Daoy (cell line): ENCODE measurements at places on chromosomes 13 and 19. TPM values are rescaled to one million over a fixed set of nuclear protein-coding genes. Genes with fewer than 3 reads are reported as not detected.

Gene BEST2
- not detected in 2 replicates for total RNA-seq

DNA sequence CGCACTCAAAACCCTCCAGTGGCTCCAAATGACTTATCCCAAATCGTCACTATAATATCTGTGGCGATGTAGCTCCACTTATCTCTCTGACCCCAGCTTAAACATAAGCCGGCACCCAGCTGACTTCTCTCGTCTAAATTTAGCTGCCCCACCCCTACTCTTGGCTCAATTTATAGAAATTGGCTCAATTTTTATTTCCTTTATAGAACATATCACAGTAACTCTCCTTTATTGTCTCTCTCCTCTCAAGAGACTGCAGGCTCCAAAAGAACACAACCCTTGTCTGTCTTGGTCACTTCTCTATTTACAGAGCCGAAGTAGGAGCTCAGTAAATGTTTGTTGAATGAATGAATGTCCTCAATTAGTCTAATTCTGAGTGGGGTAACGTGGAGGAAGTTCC is 805 bp downstream of the ZNF784 start:
- no peak for DNase-seq

DNA sequence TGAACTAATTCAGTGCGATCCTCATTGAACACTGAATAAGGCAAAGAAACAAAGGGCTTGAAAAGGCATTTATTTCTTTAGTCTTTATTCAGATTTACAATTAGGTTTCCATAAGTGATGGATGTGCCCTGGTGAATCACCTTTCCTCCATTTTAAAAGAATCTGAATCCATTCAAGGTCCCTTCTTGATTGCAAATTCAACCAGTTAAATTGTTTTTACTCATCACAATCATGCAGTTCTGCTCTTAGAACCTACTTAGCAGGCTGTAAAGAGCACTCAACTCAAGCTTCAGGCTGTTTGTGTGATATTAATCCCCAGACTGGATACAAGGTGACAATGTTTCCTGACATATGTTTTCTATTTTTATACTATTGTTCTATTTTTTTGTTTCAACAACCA is 321.0 kb downstream of the TBC1D4 start:
- DNase-seq, result no peak

DNA sequence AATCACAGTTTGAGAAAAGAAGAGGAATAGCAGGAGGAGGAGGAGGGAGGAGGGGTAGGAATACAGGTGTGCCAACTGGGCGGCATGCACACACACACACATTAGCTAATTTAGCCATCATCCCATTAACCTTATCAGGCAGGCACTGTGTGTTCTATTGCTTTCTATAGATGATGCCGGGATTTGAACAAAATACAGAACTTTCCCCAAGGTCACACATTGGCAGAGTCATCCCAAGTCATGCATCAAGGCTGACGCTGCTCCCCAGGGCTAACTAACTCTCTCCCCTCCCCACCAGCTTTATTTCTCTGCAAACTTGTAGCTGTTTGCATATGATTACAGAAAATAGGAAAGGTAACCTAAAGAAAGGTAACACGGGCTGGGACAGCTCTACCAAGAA is 83.0 kb downstream of the NUFIP1 start:
- DNase-seq, result no peak

DNA sequence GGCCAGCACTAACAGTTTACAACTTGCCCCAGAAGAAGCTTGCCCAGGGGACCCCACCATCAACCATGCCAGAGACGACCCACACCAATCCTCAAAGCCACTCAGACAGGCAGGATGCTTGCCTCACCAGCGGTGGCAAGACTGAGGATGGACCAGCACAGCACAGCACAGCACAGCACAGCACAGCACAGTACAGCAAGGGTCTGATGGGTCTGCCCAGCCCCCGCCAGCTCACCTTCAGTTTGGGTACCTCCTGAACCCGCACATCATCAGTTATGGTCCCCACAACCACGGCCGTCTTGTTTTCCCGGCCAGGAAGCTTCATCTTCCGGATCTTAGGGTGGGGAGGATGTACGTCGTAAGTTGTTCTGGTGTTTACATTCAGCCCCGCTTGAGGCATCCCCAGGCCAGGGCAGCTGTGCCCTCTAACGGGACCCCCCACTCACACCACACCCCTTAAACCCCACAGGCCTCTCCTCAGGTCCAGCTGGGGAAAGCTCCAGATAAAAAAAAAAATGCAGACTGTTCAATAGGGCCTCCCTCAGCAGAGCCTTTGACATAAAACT is 1.7 kb upstream of the FAM83E start:
- no peak for DNase-seq

DNA sequence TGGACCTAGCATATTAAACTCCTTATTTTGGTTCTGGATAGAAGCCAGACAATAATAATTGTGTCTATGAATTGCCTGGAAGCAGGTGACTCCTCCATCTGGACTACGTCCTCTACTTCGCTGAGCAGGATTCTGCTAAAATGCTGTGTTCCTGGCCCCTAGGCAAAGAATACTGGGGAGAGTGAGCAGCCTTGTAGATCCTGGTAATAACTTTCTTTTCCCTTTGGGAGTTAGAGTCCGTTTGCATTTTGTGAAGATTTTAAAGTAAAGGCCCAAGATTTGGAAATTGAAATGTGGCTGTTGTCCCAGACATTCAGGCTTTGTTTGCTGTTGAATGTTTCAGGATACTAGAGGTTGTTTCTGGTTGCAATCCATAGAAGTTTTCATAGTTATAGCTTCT is 511.9 kb upstream of the KLF12 start:
- DNase-seq, result no peak
